Hypothalamus (tissue), 51 donors: ENCODE measurements at places on chromosomes 7 and 10.

DNA sequence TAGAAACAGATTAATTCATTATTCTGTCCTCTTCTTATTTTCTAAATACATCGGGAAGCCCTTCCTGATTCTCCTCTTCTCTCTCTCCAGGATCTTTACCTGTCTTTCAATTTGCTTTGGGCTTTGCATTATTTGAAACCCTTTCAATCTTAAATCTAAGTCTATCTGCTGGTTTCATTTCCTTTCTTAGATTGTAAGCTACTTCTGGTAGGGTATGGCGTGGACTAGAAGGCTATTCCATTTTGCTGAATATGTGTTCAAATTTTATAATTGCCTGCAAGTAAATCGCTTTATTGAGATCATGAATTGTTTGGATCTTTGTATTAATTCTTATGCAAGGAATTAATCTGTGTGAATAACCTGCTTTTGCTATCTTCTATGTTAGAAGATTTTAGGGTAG lies 11.1 kb downstream of the STAM start:
- no peak for DNase-seq

- DNase-seq, result no peak
These were observed 521.6 kb upstream of the SORCS1 start for GRCh38 chr10:107686095-107686494.

GRCh38 chr10:102704915-102705314 lies 9.3 kb downstream of the ARL3 start:
- DNase-seq, result no peak

GRCh38 chr7:75981453-75982305 lies 12.7 kb downstream of the TMEM120A start:
- DNase-seq, result no peak

DNA sequence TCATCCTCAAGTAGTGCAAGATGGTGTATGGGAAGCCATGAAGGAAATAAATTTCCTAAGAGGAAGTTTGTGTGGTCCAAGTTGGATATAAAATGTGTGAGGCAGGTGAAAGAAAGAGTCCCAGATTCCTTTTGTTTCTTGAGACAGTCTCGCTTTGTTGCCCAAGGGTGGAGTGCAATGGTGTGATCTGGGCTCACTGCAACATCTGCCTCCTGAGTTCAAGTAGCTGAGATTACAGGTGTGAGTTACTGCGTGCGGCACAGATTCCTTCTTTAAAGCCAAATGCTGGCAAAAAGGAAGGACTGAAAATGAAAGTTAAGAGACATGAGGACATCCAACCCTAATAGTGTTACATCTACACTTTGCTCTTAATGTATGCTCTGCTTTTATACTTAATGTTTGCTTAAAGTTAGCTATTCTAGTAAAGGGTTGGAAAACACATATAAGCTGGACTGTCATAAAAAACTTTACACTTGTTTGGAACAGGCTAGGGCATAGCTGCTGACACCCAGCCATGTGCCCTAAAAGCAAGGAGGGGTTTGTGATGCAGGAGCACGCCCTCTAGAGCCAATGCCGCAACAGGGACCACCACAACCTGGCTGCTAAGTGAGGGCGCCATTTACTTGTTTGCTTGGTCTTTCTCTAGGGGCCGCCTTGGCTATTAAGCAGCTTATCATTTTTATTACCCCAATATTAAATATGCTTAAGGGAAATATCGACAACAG lies 34.5 kb downstream of the CLEC2L start:
- DNase-seq, result no peak

DNA sequence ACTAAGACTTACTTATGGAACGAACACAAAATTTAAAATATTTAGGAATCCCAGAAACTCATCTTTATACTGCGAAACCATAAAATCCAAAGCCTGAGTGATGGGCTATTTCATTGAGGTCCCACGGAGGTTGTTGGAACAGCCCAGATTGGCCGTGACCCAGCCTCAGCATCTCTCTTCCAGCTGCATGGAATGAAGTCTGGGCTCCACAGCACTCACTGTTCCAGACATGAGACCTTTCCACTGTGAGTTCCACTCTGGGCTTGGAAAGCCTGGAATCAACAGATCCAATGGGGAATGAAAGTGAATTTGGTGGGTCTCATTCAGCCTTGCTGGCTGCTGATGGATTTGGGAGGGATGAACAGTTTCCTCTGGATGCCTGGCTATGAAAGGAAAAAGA lies 184.9 kb downstream of the EMX2 start:
- DNase-seq, result no peak

DNA sequence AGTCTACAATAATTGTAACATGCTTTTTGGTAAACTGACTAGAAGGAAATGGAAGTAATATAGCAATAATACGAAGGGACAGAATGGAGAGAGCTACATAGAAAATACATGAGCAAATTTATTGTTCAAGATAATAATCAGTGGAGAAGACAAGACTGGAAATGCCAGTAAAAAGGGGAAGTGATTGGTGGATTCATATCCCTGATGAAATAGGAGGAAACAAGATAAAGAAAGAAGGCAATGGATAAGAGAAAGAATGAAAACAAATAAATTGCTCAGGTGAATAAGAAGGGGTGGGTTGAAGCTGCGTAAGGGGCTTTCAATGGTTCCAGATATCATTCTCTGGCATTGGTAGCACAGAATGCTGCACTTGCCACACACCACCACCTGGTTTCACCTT lies 135.9 kb downstream of the LRRN3 start:
- DNase-seq, result no peak

DNA sequence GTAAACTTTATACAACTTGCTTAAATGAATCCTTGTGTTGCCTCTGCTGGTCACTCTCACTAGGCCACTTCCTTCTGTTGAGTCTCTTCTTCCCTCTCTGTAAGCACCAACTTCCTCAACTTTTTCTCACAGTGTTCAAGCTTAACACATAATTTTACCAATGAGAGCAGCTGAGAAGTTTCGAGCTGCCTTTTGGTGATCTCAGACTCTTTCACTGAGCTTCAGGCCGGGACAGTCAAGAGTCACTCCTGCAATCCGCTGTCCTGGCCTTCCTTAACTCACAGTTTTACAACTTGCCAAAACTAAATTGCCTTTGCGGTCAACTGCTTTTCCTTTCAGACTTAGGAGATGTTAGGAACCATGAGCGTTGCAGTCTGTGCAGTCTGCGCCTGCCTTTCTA lies 47.4 kb downstream of the PRPF18 start:
- peak; percentile 8 for DNase-seq

DNA sequence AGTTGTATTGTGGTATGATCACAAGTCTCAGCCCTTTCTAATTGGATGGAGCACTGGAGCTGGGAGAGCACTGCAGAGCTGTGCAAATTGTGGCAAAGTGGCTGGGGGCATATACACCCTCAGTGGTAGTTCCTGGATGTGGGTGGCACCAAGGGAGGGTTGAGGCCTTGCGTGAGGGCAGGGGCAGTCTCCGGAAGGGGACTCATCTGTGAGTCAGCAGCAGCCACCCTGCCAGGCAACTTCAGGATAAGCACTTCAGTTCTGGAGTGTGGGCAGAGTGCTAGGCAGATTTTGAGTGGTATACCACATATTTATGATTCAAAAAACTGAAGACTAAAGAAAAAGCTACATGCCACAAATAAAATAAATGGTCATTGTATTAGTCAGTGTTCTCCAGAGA lies 210.5 kb downstream of the ETV1 start:
- DNase-seq, result no peak

- DNase-seq, result no peak
These were observed 40.7 kb downstream of the LRGUK start for GRCh38 chr7:134167841-134168240.

- DNase-seq, result no peak
These were observed 567.8 kb downstream of the IPMK start for GRCh38 chr10:57699944-57700343.
